T-helper 2 cell treated with Interferon-gamma antibody and Interleukin-4, amounts not matched to agents 100 ng/mL and 5 ng/mL, for 36 hours (primary cell): ENCODE measurements at places on chromosomes 16 and 17. TPM values are rescaled to one million over a fixed set of nuclear protein-coding genes. Genes with fewer than 3 reads are reported as not detected.

Gene NPIPA8
- 0.48 and 1.4 TPM in 2 replicates for total RNA-seq

Gene WIPF2
- 23.7 and 25.4 TPM in 2 replicates for total RNA-seq

Gene PIPOX
- 1.8 and 1.9 TPM in 2 replicates for total RNA-seq

Gene KRTAP3-2
- not detected in 2 replicates for total RNA-seq
